ENCODE measurements at places on chromosomes 6 and 20.
A peak's percentile ranks its signal among the peaks of the same experiment; 100 is the strongest.

- no peak for DNase-seq
Measured at GRCh38 chr6:164417537-164418261, 891.7 kb downstream of the C6orf118 start.

GRCh38 chr6:27650620-27651370 lies 177.9 kb upstream of the ZNF184 start:
- DNase-seq, result no peak

- DNase-seq, result no peak
Measured at GRCh38 chr6:107246972-107247615, 131.8 kb upstream of the BEND3 start.

DNA sequence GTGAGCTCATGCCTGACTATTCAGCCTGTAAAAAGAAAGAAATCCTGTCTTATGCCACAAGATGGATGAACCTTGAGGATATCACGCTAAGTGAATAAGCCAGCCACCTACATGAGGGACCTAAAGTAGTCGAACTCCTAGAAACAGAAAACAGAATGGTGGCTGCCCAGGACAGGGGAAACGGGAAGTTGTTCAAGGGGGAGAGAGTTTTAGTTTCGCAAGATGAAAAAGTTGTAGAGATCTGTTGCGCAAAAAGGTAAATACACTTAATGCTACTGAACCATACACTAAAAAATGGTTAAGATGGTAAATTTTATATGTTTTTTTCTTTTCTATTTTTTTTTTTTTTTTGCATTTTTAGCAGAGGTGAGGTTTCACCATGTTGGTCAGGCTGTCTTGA lies 74.1 kb upstream of the RALY start:
- no peak for DNase-seq

DNA sequence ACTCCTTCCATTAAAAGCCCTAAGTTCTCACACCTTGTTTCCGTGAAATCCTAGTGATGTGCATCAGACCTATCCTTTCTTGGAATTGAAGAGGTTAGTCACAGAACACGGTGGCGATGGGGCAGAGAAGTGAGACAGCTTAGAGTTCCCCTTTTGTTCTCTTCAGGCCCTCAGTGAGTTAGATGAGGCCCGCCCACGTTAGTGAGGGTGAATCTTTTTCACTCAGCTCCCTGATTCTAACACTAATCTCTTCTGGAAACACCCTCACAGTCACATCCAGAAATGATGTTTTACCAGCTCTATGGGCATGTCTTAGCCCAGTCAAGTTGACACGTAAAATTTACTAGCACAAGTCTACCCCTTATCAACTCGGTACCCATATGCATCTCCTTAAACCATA lies 172.7 kb upstream of the NOX3 start:
- DNase-seq, result peak; percentile 8

GRCh38 chr6:42960243-42961019 lies at the start of gene GNMT:
Gene GNMT, plus strand, starts transcription at chr6:42960754. Its CDS starts 14 bp downstream, at chr6:42960768.
- DNase-seq, result no peak

- no peak for DNase-seq
Measured at GRCh38 chr6:43516367-43516696, 394 bp downstream of the YIPF3 start.

DNA sequence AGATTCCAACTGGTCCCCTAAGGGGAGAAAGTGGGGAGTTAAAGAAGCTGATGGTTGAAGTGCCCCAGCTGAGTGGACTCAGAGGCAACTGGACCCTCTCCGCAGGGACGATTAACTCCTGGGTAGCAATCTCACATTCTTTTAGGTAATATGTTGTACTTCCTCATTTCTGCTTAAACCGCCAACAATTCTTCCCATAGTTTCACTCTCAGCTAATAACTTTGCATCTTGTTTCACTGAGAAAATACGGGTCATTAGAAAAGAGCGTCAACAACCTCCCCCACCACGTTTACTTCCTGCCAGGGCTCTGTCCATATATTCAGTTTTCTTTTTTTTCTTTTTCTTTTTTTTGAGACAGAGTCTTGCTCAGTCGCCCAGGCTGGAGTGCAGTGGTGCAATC lies 39.5 kb upstream of the CHD6 start:
- DNase-seq, result no peak

- DNase-seq, result no peak
Measured at GRCh38 chr6:73665686-73666319, 12.0 kb upstream of the SLC17A5 start.

DNA sequence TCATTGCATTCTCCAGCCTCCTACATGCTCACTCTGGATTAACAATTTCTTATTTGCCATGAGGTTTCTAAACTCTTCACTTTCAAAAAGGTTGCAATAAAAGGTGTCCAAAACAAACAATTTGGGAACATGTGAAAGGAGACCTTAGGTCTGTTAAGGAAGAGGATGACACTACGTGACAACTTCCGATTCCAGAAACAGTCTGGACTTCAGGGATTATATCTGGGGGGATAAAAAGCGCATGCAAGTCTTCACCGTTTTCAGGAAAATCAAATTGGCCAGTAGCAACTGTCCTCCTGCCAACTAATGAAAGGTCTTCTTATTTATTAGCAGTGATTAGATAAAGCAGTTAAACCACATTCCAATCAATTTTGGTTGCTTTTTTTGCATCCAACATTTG lies 1.8 kb downstream of the ZDHHC14 start:
- DNase-seq, result no peak

DNA sequence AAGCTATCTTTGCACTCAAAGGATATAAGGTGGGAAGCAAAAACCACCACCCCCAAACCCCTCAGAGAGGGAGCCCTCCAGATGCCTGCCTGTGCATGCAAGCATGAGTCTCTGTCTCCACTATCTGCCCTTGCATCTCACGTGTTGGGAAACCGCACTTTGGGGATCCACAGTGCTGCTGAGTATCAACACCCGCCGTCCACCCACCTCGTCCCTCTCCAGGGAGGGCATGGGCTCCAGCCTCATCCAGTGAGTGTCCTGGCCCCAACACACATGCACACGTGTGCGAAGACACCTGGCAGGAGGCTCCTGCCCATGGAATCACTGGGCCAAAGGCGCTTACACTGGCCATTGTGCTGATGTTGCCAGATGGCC lies 3.5 kb upstream of the YTHDF1 start:
- DNase-seq, result no peak

GRCh38 chr20:7770046-7770445 lies 170.2 kb downstream of the HAO1 start:
- DNase-seq, result no peak

GRCh38 chr6:139016337-139017213 lies 12.0 kb upstream of the ABRACL start:
- no peak for DNase-seq

- no peak for DNase-seq
Measured at GRCh38 chr6:169845426-169846285, 94.2 kb downstream of the ERMARD start.

DNA sequence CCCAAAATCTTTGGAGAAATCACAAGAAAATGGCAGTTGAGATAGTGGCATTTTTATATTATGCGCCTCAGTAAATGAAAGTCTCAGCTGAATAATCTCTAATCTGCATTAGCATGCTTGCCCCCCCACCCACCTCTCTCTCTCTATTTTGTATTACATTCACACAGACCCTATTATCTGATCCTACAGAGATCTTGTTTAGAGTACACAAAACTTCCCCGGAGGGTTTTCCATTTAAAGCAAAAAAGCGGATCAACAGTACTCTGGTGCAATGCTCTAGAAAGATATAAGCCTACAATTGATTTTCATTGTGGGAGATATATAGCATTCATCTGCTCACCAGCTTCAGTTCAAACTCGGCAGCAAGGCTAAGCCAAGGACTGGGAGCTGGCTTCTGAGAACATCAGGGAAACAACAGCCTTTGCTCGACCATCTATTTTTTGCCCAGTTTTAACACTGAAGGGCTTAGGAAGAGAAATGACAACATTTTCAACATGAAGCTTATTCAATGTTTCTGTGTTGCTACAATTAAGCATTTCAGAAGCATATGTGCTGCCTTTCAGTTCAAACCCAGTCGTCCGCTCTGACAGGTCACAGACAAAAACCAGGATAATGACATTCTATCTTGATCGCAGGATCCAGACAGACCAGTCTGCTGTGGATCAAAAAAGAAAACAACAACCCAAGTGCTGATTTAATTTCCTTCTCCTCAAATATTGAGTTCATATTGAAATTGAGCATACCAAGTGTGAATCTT lies 137.6 kb upstream of the ATXN1 start:
- no peak for DNase-seq

- DNase-seq, result no peak
Measured at GRCh38 chr20:56504373-56505005, 20.1 kb upstream of the FAM209A start.

GRCh38 chr6:116210750-116211425 lies 43.0 kb downstream of the TSPYL4 start:
- DNase-seq, result no peak

DNA sequence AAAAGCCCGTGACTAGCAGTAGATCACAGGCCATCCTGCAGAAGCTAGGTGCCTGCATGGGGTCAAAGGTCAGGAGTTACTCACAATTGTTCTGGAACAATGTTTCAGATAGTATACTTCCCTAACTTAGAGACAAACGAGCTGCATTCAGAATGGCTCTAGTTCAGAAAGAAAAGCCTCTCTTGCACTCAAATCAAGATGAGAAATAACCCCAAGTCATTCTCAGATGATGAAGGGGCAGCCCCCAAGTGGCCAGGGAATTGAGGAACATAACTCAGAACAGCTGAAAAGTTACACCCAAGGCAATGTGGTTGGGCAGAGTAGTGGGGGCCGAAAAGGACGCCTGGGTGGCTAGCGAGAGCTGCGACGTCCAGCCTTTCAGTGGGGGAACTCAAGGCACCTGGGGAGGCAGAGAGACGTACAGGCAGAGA lies 27.8 kb downstream of the FYN start:
- DNase-seq, result no peak

- no peak for DNase-seq
Measured at GRCh38 chr6:96184798-96185197, 169.0 kb downstream of the FUT9 start.

DNA sequence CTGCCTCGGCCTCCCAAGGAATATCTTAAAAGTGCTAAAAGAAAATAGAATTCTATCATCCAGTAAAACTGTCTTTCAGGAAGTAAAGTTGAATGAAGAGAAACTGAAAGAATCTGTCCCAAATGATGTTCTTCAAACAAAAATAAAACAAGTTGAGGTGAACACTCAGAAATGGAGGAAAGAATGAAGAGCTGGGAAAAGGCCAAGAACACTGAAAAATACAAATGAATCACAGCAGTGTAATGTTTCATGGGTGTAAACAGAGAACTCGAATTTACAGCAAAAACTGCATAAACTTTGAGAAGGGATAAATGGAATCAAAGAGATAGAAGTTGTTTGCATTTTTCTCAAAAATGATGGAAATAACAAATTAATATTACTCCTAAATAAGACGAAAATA lies 317.3 kb downstream of the TAF4 start:
- no peak for DNase-seq

- DNase-seq, result no peak
Measured at GRCh38 chr6:145588981-145589380, 146.3 kb downstream of the EPM2A start.

GRCh38 chr6:39929733-39930461 lies 4.4 kb downstream of the MOCS1 start:
- no peak for DNase-seq

- DNase-seq, result no peak
Measured at GRCh38 chr6:168181316-168181715, 102.3 kb upstream of the FRMD1 start.

DNA sequence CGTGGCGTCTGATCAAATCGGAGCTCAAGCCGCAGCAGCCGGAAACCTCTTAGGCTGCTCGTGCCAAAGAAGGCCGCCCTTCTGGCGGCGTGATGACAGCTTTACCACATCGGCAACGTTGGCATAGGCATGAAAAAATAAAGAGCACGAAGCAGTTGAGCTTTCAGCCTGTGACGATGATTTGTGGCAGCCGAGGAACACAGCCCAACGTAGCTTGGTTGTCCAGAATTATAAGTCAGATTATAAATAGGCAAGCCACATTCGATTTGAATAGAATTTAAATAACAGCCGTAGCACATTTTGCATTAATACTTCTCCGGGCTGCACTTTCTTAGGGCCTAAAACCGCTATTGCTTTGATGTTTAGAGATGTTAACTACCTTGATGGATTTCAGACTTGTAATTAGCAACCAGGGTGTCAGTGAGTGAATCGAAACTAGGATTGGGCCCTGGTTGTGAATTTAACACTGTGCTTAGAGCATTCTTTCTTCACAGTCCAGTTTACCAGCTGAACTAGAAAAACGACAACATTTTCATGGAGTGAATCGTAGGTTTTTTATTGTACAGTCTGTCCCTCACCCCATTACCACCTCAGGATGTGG lies 864 bp upstream of the BCLAF1 start:
- peak; percentile 44 for DNase-seq

DNA sequence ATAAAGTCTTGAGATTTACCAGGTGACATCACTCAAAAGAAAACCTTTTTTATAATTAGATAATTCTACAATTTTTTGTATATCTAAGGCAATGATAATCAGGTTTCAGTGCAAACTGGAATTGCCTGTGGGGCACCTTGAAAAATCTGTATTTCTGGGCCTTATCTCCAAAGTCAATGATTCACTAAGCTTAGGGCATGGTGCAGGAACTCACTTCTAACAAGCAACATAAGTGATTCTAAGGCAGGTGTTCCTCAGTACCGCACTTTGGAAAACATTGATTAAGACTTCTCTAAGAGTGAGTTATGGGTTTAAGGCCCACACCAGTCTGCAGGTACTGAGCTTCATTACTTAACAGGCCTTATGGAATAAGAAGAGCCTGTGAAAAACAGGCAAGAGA lies 115.3 kb downstream of the COL12A1 start:
- DNase-seq, result no peak

- DNase-seq, result no peak
Measured at GRCh38 chr6:27141529-27142015, 105.9 kb upstream of the PRSS16 start.

GRCh38 chr6:44113414-44113813 lies 13.8 kb downstream of the MRPL14 start:
- DNase-seq, result no peak

DNA sequence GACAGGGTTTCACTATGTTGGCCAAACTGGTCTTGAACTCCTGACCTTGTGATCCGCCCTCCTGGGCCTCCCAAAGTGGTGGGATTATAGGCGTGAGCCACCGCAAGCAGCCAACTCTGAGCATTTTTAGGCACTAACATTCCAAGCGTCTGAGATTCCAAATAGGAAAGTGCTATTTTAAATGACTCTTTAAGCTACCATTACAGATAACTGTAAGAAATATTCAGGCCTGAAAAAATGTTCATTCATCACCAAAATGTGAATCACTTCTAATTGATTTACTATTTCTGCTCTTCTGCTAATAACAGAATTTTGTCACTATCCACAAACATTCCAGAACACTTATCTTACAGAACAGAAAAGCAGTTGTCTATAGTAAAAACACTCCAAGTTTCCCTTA lies 106.5 kb downstream of the BACH2 start:
- DNase-seq, result no peak

- no peak for DNase-seq
Measured at GRCh38 chr6:15810618-15811017, 147.8 kb upstream of the DTNBP1 start.

DNA sequence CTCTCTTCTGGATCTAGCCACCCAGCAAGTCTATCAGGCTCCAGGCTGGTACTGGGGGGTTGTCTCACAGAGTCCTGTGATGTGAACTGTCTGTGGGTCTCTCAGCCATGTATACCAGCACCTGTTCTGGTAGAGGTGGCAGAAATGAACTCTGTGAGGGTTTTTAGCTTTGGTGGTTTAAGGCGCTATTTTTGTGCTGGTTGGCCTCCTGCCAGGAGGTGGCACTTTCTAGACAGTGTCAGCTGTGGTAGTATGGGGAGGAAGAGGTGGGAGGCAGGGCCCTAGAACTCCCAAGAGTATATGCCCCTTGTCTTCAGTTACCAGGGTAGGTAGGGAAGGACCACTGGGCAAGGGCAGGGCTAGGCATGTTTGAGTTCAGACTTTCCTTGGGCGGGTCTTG lies 75.8 kb downstream of the SNAP91 start:
- peak; percentile 15 for DNase-seq
